GM23248 (cell line): ENCODE measurements at places on chromosomes 6 and 20. TPM values are rescaled to one million over a fixed set of nuclear protein-coding genes. Genes with fewer than 3 reads are reported as not detected.
A peak's percentile ranks its signal among the peaks of the same experiment; 100 is the strongest.

- H3K36me3 ChIP-seq, result no peaks in the 10 kb centered on the region
- peak; percentile 9 for DNase-seq
- H3K4me3 ChIP-seq, result no peak overlapping the region
- H3K27ac ChIP-seq, result no peak overlapping the region
Observed at GRCh38 chr6:96841345-96841744, 4.1 kb upstream of the GPR63 start.

- no peaks in the 10 kb centered on the region for H3K36me3 ChIP-seq
- DNase-seq, result peak; percentile 75
- H3K27me3 ChIP-seq, result peaks cover 52% of the 10 kb centered on the region
- no peak overlapping the region for H3K4me3 ChIP-seq
Observed at GRCh38 chr20:2767768-2768631, 32.4 kb downstream of the CPXM1 start.

DNA sequence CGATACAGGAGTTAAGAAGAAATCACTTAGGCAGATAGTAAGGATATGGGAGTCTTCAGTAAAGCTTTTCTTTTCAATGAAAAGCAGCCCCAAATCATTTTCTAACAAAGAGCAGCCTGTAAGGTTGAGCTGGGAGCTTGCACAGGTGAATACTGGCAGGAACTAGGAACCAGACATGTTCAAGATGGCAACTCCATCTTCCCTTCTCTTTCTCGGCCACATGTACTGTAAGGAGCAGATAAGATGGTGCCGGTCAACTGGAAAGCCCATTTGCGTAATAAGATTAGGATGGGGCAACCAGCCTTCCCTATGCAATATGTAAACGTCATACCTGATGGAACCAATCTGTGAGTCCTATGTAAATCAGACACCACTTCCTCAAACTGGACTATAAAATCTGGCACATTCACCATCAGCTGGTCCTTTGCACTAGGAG is 46.2 kb upstream of the RNGTT start:
- no peaks in the 10 kb centered on the region for H3K4me1 ChIP-seq
- H3K36me3 ChIP-seq, result no peaks in the 10 kb centered on the region
- no peak overlapping the region for H3K27ac ChIP-seq
- DNase-seq, result no peak

- no peaks in the 10 kb centered on the region for H3K36me3 ChIP-seq
- no peak overlapping the region for H3K27ac ChIP-seq
- DNase-seq, result no peak
- no peaks in the 10 kb centered on the region; the same call in 1 of the 2 replicates for H3K4me1 ChIP-seq
Observed at GRCh38 chr6:19772891-19773290, 64.3 kb upstream of the ID4 start.

DNA sequence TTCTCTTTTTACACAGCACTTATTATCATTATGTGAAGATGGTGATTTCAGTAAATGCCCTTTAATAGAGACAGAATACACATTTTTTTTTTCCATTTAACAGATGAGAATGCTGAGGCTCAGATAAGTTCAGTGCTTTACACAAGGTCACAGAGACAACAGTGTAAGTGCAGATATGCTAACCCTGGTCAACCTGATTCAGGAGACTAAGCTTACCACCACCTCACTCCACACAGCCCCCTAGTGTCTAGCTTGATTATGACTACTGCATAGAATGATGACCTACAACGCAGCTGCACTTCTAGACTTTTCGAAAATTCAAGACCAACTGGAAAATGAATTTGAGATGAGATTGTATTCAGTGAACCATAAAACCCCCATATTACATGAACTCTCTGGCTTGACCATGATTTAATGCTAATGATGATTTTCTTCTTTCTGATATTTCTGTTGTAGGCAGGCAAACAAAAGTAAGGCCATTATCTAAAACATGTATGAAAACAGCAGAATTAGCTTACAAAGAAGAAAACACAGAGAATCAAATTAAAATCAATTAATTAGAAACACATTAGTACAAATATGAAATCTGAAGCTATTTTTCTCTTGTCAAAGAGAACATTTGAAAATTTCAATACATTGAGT is 212.1 kb upstream of the PHACTR1 start:
- no peak overlapping the region for H3K27ac ChIP-seq
- H3K27me3 ChIP-seq, result no peaks in the 10 kb centered on the region
- H3K4me1 ChIP-seq, result no peaks in the 10 kb centered on the region
- H3K36me3 ChIP-seq, result no peaks in the 10 kb centered on the region
- no peak overlapping the region for H3K4me3 ChIP-seq
- DNase-seq, result peak; percentile 50

DNA sequence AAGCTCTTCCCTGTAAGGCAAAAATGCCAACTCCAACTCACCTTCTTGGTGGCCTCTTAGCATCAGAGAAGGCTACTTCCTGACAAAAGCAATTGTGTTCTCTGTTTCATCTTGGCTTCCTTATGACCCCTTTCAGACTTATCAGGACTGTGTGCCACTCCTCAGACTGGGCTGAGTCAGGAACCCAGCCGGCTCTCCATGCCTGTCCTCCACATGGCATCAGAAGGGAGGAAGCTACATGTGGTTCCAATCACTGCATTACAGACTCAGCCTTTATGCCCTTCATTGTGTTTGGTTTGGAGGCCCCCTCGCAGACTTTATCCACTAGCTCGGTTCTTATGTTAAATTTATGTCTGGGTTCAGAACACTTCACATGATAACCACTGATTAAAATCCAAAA is 142.5 kb downstream of the SLC24A3 start:
- H3K4me3 ChIP-seq, result no peak overlapping the region
- H3K27ac ChIP-seq, result no peak overlapping the region
- H3K4me1 ChIP-seq, result no peaks in the 10 kb centered on the region

DNA sequence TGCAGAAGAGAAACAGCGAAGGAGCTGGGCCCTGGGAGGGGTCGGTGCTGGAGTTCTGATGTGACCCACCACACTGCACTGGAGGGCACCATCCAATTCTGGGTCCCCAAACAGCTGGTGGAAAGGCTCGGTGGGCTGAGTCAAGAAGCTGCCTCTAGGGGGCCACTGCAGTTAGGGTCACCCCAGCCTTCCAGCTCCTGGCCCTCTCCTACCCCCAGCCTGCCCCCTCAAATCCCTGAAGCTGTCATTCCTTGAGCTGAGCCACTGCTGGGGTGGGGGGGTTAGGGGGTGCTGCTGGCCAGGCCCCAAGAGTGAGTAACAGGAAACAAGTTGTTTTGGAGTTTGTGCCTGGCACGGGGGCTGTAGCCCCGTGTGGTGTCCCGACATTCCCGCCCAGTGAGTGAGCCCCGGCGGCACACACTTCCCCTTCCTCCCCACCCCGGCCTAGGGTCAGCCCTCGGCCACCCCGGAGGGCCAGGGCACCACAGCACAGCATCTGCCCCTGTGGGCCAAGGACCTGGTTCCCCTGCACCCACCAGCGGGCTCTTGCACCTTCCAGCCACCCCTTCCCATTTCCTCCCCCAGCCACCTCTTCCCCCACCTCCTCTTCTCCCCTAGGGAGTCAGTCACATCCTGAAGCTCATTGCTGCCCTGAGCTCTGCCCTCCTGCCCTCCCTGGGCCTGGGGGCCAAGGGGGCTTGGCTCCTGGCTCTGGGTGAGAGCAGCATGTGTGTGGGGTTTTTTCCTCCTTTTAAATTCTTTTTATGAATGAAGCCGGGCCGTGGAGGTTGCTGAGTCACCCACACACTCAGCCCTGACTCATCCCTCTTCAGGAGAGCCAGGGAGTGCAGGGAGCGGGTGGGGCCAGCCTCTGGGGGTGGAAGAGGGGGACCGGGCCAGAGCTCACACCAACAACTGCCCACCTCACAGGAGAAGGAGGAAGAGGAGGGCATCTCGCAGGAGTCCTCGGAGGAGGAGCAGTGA is 4.6 kb downstream of the SMIM29 start:
- H3K4me1 ChIP-seq, result peaks cover 42% of the 10 kb centered on the region
- peaks cover 6% of the 10 kb centered on the region; the same call in 1 of the 2 replicates for H3K36me3 ChIP-seq
- H3K27me3 ChIP-seq, result no peaks in the 10 kb centered on the region
- peak; percentile 99 for DNase-seq
- H3K4me3 ChIP-seq, result peak overlapping the region; percentile 45
- peak overlapping the region; percentile 82 for H3K27ac ChIP-seq

GRCh38 chr20:38073307-38074071 is 39.9 kb downstream of the RPRD1B start:
- peaks cover 32% of the 10 kb centered on the region for H3K36me3 ChIP-seq
- H3K27ac ChIP-seq, result 0 out of 2 replicates have a peak overlapping the region, but pooled peaks have one; percentile 20

DNA sequence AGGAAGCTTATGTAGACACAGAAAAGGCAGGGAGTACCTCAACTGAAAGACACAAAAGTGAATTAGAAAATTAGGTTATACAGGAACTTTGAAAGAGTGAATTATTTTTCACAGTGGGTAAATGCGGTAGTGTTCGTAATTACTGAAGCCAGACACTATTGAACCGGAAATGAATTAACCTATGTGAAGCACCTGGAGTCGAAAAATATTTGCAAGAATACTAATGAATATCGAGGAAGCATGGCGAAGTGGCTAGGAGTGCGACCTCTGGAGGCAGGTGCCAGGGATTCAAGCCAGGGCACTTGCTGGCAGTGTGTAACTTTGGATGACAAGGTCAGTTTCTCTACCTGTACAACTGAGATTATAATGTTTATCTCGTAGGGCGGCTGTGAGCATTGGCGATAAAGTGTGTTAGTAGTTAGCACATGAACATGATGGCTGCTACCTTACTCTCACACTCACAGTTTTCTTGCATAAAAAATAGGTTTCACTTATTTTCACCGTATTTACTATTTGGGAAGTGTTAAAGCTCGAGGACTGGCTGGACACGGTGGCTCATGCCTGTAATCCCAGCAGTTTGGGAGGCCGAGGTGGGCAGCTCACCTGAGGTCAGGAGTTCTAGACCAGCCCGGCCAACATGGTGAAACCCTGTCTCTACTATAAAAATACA is 567 bp upstream of the SLC18B1 start:
- peak overlapping the region; percentile 80 for H3K4me3 ChIP-seq
- H3K27me3 ChIP-seq, result no peaks in the 10 kb centered on the region
- no peaks in the 10 kb centered on the region for H3K36me3 ChIP-seq
- peak; percentile 80 for DNase-seq

DNA sequence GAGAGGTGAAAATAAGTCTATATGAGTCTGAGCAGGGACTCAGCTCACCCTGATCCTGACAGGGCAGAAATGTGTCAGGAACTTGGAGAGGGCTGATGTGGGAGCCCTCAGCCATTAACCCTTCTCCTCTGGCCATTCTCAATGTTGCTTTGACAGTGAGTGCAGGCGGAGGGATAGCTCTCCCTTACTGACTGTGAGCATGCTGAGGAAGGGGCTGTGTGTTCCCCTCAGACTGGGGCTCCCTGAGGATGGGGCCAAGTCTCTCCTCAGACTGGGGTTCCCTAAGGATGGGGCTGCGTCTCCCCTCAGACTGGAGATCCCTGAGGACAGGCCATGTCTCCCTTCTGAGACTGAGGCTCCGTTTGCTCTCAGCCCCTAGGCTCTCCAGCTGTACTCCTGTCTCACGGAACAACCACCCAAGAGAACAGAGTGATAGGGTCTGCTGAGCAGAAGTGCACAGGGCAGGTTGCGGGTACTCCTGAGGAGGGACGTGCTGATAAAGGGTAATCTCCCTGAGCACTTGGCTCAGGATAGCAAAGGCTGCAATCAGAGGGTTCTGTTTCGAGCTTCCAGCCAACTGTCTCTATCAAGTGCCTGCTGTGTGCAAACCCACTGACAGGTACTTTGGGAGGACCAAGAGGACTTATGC is 141.0 kb downstream of the MRPL14 start:
- H3K36me3 ChIP-seq, result no peaks in the 10 kb centered on the region
- no peaks in the 10 kb centered on the region for H3K27me3 ChIP-seq
- H3K4me1 ChIP-seq, result peaks cover 14% of the 10 kb centered on the region; the same call in 1 of the 2 replicates
- H3K27ac ChIP-seq, result no peak overlapping the region
- no peak for DNase-seq
- H3K4me3 ChIP-seq, result no peak overlapping the region

WFDC11 gene
- not detected in 2 replicates for total RNA-seq

FAXC gene
- total RNA-seq, result 0.76 and 1.8 TPM in 2 replicates
